ENCODE measurements at places on chromosomes 7 and 10.

GRCh38 chr7:118076564-118076963 is 107.4 kb upstream of the LSM8 start:
- DNase-seq, result no peak

DNA sequence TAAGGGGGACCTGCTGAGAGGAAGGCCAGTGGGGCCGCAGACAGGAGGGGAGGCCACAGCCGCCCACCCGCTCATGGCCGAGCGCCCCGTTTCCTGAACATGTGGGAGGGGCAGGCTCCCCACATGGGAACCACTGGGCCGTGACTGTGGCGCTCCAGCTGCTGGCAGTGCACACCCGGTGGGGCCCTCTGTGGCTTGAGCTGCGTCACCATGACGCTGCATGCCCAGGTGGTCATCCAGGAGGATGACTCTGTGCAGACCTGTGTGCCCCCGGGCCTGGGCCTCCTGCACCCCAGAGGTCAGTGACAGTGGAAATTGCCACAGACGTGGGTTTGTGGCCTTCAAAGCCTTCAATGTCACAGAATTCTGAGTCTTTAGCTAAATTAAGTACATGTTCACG is 85.1 kb downstream of the MGMT start:
- DNase-seq, result no peak

GRCh38 chr7:132112657-132113056 is 463.6 kb downstream of the PLXNA4 start:
- DNase-seq, result no peak

DNA sequence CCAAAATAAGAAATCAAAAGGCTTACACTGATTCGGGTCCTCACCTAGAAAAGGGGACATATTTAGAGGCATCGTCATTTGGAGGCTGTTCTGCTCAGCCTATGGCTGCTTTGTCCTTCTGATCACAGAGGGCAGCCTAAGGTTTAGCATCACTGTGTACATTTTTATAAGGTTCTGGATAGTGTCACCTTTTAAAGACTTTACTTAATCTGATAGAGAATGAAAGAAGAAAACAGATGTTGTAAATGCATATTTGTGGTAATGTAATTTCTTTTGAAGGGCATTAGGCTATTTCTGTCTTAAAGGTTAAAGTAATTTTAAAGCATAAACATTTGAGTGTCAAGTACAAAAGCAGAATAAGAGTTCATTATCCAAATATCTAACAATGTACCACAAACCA is 445.3 kb upstream of the LRRN3 start:
- no peak for DNase-seq

DNA sequence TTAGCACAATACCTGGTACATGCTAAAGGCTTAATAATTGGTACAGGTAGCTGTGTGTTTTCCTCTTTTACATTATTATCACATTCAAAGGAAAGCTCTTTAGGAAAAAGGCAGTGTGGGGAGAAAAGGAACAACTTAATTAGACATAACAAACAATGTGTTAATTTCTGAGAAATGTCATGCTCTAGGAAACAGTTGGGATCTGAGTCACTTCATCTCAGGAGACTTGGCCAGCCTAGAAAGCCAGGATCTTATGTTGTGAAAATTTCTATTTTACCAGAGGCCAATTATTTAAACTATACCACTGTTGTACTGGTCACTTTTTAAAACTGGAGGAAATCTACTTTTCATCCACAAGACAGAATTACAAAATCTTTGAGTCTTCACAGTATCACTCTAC is 39.6 kb downstream of the ARMH3 start:
- DNase-seq, result no peak

GRCh38 chr7:29107056-29107455 is 39.3 kb downstream of the CPVL start:
- DNase-seq, result no peak

GRCh38 chr10:114694752-114695151 is 36.7 kb upstream of the ABLIM1 start:
- DNase-seq, result no peak

GRCh38 chr10:52652431-52653262 is 119.9 kb downstream of the MBL2 start:
- DNase-seq, result no peak
